Upper lobe of left lung (tissue), 6 donors: ENCODE measurements at places on chromosomes 4 and X. TPM values are rescaled to one million over a fixed set of nuclear protein-coding genes. Genes with fewer than 3 reads are reported as not detected.
A peak's percentile ranks its signal among the peaks of the same experiment; 100 is the strongest.

DNA sequence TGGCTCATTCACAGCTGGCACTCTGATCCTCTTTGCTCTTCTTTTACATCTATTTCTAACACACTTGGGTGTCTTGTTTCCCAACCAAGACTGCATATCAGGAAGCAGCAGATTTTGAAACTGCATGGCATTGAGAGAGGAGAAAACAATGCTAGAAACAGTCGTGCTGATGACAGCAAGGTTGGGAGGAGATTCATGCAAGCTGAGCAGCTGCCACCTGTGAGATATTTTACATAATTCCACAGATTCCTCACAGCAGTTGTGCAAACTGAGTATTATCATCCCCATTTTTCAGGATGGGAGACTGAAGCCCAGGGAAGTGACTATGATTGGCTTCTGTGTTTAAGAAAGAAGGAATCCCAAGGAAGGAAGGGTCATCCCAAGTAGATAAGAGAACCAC is 105.0 kb downstream of the SLC2A9 start:
- DNase-seq = no peak

- no peak for DNase-seq
These were observed 80.1 kb downstream of the NPFFR2 start for GRCh38 chr4:72111863-72112262.

Gene OTUD6A
- total RNA-seq = not detected

DNA sequence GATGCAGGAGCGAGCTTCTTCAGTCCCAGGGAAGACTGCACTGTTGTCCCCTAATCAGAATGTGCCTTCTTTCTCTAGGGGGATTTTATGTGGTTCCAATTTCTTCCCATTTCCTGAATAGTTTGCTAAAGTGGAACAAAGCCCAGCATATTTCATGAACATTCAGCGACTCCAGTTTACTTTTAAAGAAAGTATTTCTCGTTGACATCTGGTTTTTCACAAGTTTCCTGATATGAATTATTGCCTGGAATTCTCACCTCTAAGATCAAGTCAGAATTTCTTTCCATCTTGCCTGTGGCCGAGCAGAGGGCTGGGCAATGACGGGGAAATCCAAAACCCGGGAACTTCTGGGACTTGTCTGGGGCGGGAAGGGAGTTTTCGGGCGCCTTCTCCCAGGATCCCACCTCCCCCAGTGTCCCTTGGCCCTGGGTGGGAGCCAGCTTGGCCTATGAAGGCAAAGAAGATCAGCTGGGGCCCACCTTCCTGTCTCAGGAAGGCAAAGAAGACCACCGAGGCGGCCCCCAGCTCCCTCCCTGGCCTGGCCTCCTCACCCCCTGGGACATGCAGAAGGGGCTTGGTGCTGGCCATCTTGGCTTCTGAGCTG is 15.4 kb downstream of the SORCS2 start:
- DNase-seq = no peak

- no peak for DNase-seq
These were observed 245.4 kb downstream of the ADGRL3 start for GRCh38 chr4:61445374-61446063.

DNA sequence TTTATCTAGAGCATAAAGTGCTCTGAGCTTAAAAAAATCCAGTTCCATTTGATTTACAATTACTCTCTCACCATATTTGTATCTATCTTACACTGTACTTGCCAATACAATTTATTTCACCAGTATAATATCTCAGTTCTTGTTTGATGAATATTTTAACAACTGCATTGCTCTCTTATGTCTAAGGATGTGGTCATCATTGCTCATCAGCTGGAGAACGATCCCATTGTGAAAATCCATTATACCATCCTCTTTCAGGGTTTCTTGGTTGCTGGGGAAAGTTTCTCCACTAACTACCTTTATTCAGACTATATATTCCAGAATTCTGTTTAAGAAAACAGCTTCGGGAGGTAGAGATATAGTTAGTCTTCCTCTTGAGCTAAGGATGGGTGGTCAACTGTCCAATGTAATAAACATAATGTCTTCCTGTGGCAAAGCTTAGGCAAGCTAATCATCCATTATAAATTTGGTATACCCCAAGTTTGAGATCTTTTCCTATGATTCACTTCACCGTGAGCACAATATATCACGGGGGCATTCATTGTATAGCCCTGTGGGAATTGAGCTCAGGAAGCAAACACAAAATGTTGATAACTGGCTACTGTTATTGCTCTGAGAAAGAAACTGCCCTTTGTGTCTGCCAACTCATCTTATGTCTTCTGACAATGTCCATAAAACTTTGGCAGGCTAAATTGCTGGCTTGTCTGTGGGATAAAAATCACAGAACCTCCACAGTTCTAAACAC is 2361.9 kb downstream of the ARAP2 start:
- DNase-seq = no peak

Gene MAML3
- total RNA-seq = 17.0 TPM

DNA sequence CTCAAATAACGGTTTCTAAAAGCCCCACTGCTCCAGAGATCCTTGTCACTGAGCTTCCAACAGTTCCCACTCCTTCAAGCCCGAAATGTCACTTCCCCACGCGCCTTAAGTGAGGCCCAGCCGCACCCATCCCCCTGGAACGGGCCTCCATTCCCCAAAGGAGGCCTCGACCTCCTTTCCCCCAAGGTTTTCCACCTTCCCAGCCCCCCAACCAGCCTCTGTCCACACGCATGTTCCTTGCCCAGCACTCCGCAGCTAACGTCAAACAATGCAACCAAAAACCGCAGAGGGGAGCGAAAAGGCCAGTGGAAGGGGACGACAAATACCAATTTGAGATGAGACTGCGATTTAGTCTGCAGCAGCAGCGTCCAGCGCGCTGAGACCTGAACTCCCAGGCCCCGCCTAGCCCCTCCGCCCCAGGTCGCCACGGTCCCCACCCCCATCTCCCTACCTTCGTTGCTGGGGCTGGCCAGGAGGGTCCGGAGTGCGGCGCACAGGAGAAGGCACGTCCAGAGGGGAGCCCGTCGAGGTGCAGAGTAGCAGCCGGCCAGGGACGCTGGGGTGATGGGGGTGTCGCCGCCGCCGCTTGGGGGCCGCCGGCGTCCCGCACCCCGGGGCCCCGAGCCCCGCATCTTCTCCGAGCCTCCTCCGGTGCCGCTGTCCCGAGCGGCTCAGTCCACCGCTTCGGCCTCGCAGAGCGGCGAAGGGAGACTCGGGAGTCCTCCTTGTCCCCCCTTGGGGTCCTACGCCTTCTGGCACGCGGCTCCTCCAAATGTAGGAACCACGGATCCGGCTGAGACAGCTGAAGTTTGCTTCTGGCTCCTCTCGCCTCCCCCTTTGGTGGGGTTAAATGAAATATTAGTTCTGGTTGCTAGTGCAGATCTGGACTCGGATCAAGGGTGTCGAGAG is 924 bp downstream of the EPHA5 start:
- DNase-seq = no peak

Gene PPEF2
- total RNA-seq = not detected

- DNase-seq = no peak
These were observed 46.8 kb upstream of the TMPRSS11F start for GRCh38 chr4:68176500-68176899.

- DNase-seq = no peak
These were observed 12.6 kb upstream of the NR3C2 start for GRCh38 chr4:148454835-148455234.

Gene COL4A5
- 42.1 TPM for total RNA-seq

DNA sequence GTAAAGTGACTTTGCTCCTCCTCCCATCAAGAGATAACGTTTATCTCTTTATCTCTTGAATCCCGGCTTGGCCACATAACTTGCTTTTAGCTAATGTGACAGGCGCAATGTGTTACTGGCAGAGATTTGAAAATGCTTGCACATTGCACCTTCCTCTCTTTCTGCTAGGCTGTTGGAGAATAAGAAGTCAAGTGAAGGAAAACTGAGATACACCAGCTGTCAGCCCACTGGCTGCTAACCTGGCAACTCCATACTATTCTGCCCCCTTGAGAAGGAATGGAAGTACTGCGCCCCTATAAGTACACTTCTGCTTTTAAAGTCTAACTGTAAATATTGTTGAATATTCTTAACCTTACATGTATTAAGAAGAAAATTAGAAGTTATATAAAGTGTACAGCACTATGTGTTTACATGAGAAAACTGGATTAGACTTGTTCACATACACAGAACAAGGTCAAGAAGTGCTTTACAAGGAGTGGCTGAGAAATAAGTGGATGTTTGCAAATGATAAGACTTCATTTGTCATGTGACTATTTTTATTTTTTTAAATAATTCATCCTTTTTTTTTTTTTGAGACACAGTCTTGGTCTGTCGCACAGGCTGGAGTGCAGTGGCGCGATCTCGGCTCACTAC is 424.5 kb upstream of the CTSO start:
- no peak for DNase-seq

Gene CFI
- total RNA-seq = 38.6 TPM

DNA sequence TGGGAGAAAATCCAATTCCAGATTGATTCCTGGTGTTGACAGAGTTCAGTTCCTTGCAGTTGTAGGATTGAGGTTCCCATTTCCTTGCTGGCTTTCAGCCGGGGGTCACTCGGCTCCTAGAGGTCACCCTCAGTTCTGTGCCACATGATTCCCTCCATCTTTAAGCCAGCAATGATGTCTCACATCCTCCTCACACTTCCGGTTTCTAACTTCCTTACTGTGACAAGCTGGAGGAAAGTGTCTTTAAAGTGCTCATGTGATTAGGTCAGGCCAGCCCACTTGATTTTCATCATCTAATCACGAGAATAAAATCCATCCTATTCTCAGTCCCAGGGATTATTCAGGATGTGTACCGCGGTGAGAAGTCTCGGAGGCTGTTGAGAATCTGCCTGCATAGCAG is 19.4 kb upstream of the SMIM31 start:
- no peak for DNase-seq

DNA sequence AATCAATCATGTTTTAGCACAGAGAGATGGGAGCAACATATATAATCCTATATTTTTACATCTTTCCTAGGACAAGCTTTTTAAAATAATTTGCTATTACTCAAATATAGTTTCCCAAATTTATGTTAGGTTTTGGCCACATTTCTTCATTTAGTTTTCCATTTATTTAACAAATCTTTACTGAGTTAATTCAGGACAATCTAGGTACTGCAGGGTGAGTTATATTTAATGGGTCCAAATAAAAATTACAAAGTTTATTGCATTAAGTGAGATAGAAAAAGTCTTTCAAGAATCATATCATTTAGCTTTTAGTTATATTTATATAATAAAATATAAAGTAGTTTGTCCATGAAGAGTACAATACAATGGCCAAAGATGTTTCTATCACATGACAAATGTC is 269.2 kb downstream of the EPHA5 start:
- no peak for DNase-seq

DNA sequence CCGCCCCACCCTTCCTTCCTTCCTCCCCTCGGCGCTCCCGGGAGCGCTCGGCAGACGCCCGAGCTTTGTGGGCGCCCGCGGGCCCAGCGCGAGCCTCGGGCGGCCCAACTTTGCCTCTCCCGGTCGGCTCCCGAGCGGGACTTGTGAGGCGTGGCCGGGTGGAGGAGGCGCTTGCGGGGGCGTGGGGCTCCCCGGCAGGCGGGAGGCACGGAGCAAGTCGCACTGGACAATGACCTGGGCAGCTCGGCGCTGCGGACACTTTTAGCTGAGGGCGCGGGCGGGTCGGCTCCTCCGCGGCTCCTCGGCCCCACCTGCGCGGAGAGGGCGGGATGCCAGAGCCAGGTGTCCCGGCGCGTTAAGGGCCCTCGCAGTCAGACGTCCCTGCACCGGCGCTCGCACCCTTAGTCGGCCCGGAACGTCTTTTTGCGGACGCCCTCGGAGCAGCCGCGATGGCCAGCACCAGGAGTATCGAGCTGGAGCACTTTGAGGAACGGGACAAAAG is 385 bp downstream of the DCLK2 start:
- DNase-seq = peak; percentile 27

- no peak for DNase-seq
These were observed 781.5 kb upstream of the EPHA5 start for GRCh38 chr4:66451741-66452140.

- DNase-seq = no peak
These were observed 54.3 kb downstream of the LRP2BP start for GRCh38 chr4:185341377-185341776.

DNA sequence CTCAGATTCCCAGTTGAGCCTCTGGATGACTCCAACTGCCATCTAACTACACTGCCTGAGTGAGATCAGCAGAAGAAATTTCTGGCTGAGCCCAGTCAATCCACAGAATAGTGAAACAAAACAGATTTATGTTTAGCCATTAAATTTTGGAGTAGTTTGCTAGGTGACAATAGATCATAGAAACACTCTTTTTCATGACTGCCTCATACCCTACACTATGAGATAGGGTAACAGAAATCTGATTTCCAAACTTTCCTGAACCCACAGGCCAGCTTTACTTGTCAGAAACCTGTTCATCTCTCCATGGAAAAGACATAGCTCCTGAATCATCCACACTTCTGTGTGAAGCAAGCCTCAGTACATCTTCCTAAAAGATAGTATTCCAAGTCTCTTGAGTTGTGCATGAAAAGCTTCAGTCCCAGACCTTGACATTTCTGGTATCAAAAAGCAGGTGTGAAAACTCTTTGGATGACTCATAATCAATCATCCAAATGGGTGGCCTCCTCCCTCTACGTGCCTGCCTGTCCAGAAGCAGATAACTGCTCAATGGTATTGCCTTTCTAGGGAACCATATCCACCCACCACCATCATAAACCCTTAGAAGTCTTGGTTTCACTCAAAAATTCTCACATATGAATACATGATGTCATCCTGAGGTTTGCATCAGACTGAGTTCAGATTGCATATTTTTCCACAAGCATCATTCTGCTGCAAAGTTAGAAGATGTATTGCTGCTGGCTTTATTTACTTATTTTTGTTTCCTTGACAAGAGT is 47.5 kb upstream of the RAP2C start:
- no peak for DNase-seq

DNA sequence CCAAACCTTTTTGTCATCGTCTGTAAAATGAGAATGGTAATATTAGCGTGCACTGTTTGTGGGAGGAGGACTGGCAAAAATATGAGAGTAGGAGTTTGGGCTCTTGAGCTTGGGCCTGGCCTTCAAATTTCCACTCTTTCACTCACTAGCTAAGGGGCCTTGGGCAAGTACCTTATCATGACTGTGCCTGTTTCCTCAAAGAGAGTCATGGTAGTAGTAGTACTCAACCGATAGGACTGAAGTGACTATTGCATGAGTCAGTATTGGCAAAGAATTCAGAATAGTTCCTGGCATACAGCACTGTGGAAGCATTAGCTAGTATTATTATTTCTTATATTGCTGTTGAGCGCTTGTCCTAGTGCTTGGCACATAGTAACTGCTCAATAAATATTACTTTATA is 16.0 kb upstream of the RBM3 start:
- no peak for DNase-seq

- DNase-seq = no peak
These were observed 31.2 kb upstream of the ZNF280C start for GRCh38 chrX:130300010-130300282.

GRCh38 chrX:21989384-21989783 is 42.7 kb upstream of the PHEX start:
- no peak for DNase-seq

Gene FAM184B
- total RNA-seq = 0.29 TPM

Gene PDE5A
- total RNA-seq = 17.2 TPM

Gene GLRA2
- not detected for total RNA-seq
